ENCODE measurements at places on chromosomes 1 and 21. TPM values are rescaled to one million over a fixed set of nuclear protein-coding genes. Genes with fewer than 3 reads are reported as not detected.

DNA sequence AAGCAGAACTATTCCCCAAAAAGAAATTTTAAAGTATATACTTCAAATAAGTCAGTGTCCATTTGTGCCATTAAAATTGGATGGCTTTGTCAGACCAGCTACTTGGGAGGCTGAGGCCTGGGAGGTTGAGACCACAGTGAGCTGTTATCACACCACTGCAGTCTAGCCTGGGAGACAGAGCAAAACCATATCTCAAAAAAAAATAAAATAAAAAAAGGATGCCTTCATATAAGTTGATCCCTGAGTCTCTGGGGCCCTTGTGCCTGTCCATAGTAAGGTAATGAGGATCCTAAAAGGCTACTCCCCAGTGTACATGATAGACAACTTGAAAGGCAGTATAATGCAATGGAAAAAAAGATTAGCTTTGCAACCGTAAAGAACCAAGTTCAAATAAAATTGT, 81.2 kb upstream of the BARHL2 start:
- no peaks in the 10 kb centered on the region for H3K36me3 ChIP-seq
- H3K27ac ChIP-seq: no peak overlapping the region
- H3K4me3 ChIP-seq: no peak overlapping the region
- no peaks in the 10 kb centered on the region for H3K4me1 ChIP-seq

- no peak for DNase-seq
- H3K27me3 ChIP-seq: no peaks in the 10 kb centered on the region
- no peaks in the 10 kb centered on the region for H3K36me3 ChIP-seq
- no peak overlapping the region for H3K4me3 ChIP-seq
Observed at GRCh38 chr1:203713125-203713524, 51.9 kb upstream of the LAX1 start.

DNA sequence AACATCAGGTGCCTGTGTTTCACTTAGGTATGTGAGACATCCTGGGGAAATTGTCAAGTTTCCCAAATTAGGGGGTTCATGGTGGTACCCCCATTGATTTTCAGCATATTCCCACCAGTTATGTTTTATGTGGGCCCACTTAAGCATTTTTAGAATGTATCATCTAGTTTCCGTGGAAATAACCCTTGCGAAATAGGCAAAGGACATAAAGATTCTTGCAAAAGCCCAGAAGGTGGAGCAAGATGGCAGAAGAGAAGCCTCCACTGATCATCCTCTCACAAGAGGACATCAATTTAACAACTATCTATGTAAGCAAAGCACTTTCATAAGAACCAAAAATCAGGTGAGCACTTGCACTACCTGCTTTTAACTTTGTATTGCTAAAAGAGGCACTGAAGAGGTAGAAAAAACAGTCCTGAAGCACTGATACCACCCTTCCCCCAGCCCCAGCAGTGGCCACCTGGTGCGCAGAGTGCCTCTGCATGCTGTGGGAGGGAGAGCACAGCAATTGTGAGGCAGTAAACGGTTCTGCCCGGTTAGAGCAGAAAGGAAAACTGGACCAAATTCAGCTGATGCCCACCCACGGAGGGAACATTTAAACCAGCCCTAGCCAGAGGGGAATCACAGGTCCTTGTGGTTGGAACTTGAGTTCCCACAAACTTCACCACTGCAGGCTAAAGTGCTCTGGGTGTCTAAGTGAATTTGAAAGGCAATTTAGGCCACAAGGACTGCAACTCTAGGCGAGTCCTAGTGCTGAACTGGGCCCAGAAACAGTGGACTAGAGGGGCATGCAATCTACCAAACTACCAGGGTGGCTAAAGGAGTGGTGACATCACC, 23.2 kb downstream of the MCOLN2 start:
- DNase-seq: no peak
- H3K36me3 ChIP-seq: no peaks in the 10 kb centered on the region
- no peak overlapping the region for H3K4me3 ChIP-seq
- no peaks in the 10 kb centered on the region for H3K27me3 ChIP-seq

PYCR2 gene
- 93.3 TPM for total RNA-seq

- no peaks in the 10 kb centered on the region for H3K4me1 ChIP-seq
- no peak overlapping the region for H3K4me3 ChIP-seq
- H3K27me3 ChIP-seq: no peaks in the 10 kb centered on the region
- no peaks in the 10 kb centered on the region for H3K36me3 ChIP-seq
- no peak for DNase-seq
Observed at GRCh38 chr1:88079036-88079435, 605.0 kb upstream of the PKN2 start.

- H3K27me3 ChIP-seq: no peaks in the 10 kb centered on the region
- no peak for DNase-seq
- H3K4me3 ChIP-seq: no peak overlapping the region
- H3K27ac ChIP-seq: no peak overlapping the region
- no peaks in the 10 kb centered on the region for H3K36me3 ChIP-seq
Observed at GRCh38 chr21:42163511-42163863, 55.5 kb upstream of the ABCG1 start.

DNA sequence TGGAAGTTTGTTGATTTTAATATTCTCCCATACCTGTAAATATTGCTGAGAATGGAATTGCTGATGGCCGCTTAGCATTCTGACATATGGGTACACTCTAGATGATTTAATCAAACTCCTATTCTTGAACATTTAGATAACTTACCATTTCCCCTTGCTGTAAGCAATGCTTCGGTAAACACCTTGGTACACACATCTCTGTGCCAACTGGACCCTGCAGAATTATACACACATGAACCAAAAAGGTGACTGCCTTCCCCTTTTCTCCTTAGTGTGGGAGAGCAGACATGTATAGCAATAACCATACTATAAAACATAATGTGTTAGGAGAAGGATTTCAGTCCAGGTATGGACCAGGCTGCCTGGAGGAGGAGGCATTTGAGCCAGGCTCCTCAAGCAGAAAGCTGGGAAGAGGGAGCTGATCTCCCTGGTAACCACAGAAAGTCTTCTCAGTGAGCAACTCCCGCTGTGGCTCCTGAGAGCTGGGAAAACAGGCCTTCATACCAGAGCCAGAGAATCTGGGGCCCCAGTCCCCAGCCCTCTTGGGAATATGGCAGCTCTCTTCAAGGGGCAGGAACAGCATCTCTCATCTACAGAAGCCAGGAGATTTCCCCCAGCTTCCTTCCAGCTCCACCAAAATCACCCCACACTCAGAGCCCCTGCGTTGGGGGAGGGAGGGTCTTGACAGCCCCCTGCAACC, 33.9 kb upstream of the CSF1 start:
- H3K4me3 ChIP-seq: no peak overlapping the region
- H3K4me1 ChIP-seq: peaks cover 12% of the 10 kb centered on the region
- peak overlapping the region; percentile 26 for H3K27ac ChIP-seq
- H3K36me3 ChIP-seq: no peaks in the 10 kb centered on the region

DNA sequence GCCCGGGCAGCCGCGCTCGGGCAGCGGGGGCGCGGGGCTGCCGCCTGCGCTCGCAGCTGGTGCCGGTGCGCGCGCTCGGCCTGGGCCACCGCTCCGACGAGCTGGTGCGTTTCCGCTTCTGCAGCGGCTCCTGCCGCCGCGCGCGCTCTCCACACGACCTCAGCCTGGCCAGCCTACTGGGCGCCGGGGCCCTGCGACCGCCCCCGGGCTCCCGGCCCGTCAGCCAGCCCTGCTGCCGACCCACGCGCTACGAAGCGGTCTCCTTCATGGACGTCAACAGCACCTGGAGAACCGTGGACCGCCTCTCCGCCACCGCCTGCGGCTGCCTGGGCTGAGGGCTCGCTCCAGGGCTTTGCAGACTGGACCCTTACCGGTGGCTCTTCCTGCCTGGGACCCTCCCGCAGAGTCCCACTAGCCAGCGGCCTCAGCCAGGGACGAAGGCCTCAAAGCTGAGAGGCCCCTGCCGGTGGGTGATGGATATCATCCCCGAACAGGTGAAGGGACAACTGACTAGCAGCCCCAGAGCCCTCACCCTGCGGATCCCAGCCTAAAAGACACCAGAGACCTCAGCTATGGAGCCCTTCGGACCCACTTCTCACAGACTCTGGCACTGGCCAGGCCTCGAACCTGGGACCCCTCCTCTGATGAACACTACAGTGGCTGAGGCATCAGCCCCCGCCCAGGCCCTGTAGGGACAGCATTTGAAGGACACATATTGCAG, 3.0 kb downstream of the ARTN start:
- no peaks in the 10 kb centered on the region for H3K27me3 ChIP-seq
- no peaks in the 10 kb centered on the region for H3K36me3 ChIP-seq
- no peak for DNase-seq
- H3K4me1 ChIP-seq: peaks cover 4% of the 10 kb centered on the region
- H3K4me3 ChIP-seq: peak overlapping the region; percentile 39

LRRC7 gene
- 0.24 TPM for total RNA-seq

DNA sequence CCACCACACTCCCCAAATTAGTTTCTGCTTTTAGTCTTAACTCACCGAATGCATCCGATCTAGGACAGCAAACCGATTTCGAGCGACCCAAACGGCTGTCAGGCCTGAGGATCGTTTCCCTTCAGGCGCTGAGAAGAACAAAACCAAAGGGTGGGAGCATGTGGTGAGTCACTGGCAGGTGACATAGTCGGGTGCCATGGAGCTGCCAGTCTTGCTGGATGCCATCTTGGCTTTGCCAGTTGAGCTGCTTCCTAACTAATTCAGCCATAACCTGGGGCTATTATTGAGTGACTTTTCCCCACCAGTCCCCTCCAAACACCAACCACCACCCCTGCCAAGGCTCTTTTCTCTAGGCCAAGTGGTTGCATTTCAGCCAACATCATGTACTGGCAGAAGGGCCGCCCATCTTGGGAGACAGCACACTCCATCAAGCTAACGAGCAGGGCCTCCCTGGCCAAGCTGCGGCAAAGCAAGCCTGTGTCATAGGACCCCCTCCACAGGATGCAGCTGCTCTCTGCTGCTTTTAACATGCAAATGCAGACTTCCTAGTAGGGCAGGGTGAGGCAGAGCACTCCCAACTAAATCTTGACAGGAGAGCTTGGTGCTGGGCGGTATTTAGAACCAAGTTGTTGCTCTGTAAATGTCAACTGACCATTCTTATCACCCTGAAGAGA, 22.3 kb upstream of the PEX19 start:
- H3K27ac ChIP-seq: no peak overlapping the region
- H3K27me3 ChIP-seq: no peaks in the 10 kb centered on the region
- H3K36me3 ChIP-seq: no peaks in the 10 kb centered on the region
- H3K4me3 ChIP-seq: no peak overlapping the region

DNA sequence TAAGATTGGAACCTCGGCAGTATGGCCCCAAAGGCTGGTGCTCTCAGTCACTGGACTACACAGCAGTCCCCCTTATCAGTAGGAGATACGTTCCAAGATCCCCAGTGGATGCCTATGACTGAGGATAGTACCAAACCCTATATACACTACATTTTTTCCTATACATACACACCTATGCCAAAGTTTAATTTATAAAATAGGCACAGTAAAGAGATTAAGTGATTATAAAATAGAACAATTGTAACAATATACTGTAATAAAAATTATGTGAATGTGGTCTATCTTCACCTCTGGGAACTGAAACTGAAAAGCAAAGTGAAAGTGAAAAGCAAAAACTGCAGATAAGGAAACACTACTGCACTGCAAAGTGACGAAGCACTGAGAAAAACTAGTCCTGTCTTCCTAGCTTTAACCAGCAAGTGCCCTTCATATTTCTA, 96.8 kb downstream of the INTS7 start:
- peak overlapping the region; percentile 10 for H3K27ac ChIP-seq
- H3K36me3 ChIP-seq: no peaks in the 10 kb centered on the region
- H3K4me3 ChIP-seq: peak overlapping the region; percentile 9

DNA sequence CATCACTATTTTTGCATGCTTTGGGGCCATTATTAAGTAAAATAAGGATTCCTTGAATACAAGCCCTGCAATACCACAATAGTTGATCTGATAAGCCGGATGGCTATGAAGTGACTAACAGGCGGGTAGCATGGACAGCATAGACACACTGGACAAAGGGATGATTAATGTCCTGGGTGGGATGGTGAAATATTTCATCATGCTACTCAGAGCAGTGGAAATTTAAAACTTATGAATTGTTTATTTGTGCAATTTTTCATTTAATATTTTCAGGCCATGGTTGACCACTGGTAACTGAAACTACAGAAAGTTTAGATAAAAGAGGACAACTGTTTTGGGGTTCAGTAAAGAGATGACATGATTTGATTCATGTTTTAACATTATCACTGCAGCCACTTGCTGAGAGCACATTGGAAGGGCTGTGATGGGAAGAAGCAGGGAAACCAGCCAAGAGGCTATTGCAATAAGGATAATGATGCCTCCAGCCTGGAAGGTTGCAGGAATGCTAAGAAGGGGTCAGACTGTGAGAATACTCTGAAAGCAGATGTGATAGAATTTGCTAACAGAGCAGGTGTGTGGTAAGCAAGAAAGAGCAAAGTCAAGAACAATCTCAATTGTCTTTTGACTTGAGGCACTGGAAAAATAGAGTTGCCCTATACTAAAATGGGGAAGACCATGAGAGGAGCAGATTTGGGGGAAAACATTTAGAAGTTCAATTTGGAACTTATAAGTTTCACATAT, 62.5 kb upstream of the TNFSF4 start:
- H3K4me3 ChIP-seq: no peak overlapping the region
- H3K4me1 ChIP-seq: no peaks in the 10 kb centered on the region
- no peak overlapping the region for H3K27ac ChIP-seq
- no peak for DNase-seq

DNA sequence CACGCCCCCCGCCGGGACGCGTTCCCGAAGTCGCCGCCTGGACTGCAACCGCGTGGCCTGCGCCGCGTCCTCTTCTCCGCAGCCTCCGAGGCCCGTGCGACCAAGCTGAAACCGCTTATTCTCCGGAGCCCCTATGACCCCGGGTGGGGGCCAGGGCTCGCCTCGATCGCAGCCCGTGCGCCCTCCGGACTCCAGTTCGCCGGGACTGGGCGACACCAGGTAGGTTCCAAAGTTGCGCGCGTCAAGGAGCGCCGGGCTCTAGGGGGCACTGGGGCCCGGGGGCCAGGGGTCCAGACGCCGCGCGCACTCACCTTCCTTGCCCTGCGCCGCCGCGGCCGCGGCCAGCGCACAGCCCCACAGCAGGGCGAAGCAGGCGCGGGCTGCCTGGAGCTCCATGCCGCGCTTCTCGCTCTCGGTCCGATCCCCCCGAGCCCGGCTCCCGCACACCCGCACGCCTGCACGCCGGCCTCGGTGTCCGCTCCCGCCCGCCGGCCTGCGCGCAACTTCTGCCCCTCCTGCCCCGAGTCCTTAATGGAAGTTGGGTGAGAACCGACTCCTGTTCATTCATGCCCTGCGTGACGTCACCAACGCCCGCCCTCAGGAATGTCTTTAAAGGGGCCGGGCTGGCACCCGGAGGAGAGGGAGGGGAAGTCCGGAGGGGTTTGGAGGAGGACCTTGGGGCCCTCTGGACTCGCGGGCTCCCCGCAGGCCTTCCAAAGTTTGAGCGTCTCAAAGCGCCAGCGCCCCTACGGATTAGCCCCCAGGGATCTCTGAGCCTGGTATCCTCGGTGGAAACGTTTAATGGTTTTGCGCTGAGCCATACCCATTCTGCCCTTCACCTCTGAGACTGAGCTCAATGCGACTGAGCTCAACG, at the start of gene EPHA2:
Gene EPHA2, minus strand, starts transcription at position 533 of the 874 bp plus-strand sequence. Its CDS starts 137 bp downstream, at position 396.
- no peaks in the 10 kb centered on the region for H3K27me3 ChIP-seq
- DNase-seq: peak; percentile 90
- peak within 1 kb of the TSS; percentile 53 for H3K27ac ChIP-seq
- H3K4me3 ChIP-seq: peak within 1 kb of the TSS; percentile 61
- peaks cover 11% of the 10 kb centered on the region for H3K4me1 ChIP-seq

Measured in ovary (tissue), 10 donors.